Foreskin keratinocyte (primary cell): ENCODE measurements at places on chromosomes 13 and 19.

GRCh38 chr19:50162988-50163387 lies at the start of gene IZUMO2:
IZUMO2 (minus strand) TSS chr19:50163281; CDS start chr19:50163194, 87 bp downstream.
- no peak for DNase-seq

GRCh38 chr13:95327190-95327589 lies 25.9 kb upstream of the ABCC4 start:
- DNase-seq = no peak

DNA sequence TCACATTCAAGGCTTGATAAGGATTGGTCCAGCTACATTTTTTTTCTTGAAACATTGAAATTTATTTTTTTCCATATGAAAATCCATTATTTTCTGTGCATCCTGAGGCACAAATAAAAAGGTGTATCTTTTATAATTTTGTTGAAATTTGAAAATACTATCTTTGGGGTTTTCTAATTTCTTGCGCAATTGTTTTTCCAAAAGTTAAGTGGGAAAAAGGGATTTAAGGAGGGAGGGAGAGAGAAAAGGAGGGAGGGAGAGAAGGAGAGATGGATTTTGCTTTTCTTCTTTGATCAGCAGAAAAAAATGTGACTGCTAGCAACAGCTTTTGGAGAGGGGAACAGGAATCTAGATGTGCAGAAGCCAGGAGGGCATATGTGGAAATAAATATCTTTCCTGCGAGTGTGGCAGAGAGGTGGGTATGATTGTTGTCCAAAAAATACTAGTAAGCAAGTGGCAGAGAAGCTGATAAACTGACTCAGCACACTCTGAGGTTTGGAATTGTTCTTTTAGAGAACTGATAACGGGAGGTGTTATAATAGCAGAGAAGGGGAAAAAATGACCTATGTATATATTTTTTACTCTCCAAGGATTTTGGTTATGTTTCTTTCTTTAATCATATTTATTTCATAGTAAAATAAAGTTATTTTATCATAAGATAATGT lies 61.2 kb upstream of the EDNRB start:
- DNase-seq = no peak

GRCh38 chr13:77219401-77219800 lies 107.5 kb downstream of the MYCBP2 start:
- no peak for DNase-seq

- DNase-seq = no peak
Measured at GRCh38 chr19:46697204-46697960, 19.5 kb downstream of the PRKD2 start.

DNA sequence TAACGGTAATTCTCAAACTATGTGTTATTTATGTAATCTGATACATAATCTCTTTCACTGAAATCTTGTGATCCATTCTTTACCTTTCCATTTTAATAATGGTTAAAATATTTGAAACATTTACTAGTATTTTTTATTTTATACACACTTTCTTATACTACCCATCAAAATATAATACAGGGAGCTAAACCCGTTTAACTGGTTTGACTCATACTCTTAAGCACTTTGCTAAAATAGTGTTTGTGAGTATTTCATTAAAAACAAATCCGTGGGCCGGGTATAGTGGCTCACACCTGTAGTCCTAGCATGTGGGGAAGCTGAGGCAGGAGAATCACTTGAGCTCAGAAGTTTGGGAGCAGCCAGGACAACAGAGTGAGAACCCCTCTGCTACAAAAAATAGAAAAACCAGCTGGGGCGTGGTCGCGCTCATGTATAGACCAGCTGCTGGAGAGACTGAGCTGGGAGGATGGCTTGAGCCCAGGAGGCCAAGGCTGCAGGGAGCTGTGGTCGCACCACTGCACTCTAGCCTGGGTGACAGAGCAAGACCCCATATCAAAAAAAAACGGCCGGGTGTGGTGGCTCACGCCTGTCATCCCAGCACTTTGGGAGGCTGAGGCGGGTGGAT lies 43.8 kb upstream of the DCUN1D2 start:
- no peak for DNase-seq

DNA sequence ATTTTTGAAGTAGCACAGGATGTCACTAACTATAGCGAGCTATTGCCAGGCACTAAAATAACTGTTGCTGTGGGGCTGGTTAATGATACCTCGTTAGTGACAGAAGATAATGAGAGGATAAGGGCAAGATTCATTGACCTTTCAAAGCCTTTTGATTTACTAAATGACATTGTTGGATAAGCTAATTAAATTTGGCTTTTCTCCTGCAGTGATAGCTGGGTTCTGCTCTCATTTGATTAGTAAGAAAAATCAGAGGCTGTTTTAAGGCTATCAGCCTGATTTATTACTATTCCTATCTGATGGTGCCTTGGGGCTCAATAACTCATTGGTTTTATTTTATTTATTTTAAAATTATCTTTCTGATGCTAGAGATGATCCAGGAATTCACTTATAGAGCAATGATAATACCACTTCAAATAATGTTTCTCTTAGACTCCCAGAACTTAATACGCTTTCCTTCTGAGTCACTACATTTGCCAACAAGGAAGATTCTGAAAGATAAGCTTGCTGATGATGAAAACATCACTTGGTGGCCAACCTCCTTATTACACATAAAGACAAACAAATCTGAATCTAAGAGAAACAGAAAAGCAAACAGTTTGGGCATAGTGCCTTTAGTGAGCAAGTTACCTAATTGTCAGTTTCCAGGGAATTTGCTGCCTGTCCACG lies 501.3 kb upstream of the ARGLU1 start:
- no peak for DNase-seq

- peak; percentile 81 for DNase-seq
Measured at GRCh38 chr13:108220041-108220440, 1.8 kb downstream of the ABHD13 start.

GRCh38 chr19:49196527-49197240 lies 39.1 kb downstream of the TRPM4 start:
- DNase-seq = no peak

DNA sequence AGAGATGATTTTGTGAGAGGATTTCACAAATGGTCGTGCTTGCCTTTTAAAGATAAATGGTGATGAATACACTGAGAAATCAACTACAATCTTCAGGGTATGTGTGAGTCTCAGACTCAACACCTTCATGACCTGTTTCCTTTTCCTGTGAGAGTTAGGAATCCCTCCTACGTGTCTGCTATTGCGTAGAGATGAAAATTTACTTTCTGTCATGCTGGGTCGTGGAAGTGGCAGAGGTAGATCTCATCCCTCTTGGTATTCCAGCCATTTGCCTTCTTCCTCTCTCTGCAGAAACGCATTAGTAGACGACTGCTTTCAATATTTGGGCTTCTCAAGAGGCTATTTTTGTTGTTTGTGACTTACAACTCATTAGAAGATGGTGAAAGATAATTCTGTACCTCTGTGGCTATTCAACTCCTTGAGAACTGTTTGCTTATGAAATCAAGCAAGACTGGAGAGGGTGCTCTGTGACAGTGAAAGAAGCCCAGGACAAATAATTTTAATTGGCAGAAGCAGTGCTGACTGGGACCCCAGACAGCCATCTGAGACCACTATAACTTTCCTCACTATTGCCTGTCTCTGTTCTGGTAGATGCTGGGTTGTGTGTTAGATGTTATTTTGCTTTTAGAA lies 233.1 kb downstream of the LACC1 start:
- DNase-seq = no peak

GRCh38 chr13:24251525-24251924 lies 57.9 kb upstream of the C1QTNF9 start:
- no peak for DNase-seq

DNA sequence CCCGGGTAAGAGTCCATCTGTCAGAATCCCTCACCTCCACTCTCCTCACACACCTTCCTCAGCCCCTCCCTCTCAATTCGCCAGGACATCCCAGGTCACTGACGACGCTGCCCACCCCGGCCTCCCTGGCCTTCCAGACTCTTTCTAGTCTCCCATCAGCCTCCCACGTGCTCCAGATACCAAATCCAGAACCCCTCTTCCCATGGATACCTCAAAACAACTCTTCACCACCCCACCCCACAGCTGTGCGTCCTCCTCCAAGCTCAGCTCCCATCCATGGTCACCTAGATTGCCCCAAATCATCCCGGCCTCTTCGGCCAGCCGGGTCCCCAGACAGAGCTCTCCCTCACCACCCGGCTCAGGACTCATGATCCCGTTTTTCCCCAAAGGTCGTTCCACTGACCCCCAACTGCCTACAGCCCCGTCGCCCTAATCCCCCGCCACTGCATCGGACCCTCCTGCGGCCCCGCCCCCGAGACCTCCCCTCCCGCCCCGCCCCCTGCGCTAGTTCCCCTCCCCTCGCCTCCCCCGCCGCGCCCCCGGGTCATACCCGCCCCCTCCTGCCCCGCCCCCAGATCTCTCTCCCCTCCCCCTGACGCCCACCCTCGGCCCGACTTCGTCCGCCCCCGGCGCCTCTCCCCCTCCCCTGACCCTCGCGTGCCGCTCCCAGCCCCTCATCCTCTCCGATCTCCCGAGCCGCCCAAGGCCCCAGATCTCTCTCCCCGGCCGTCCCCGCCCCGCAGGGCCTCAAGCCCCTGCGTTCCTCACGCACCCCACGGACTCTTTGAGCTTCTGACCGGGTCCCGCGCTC lies 546 bp downstream of the UBXN6 start:
- DNase-seq = no peak

DNA sequence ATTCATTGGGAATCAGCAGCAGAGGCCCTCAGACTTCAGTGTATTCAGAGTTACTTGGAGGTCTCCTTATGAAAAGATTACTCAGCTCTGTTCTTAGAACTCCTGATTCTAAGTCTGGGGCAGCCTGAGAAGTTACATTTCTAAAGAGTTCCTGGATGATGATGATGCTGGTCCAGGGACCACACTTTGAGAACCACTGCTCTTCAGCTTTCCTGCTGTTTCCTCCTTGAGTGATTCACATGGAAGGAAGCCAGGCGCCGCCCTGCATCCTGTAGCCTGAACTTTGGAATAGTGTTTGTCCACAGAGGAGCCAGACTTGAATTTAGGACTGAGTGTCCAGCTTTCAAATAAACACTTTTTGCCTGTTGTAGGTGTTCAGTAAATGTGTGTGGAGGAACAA lies 2.9 kb downstream of the CEBPG start:
- no peak for DNase-seq

- DNase-seq = no peak
Measured at GRCh38 chr13:99374169-99374991, 67.2 kb upstream of the GPR183 start.

- no peak for DNase-seq
Measured at GRCh38 chr19:21498651-21499050, 6.8 kb upstream of the ZNF429 start.

GRCh38 chr13:48648446-48648845 lies 5.3 kb upstream of the CYSLTR2 start:
- no peak for DNase-seq

DNA sequence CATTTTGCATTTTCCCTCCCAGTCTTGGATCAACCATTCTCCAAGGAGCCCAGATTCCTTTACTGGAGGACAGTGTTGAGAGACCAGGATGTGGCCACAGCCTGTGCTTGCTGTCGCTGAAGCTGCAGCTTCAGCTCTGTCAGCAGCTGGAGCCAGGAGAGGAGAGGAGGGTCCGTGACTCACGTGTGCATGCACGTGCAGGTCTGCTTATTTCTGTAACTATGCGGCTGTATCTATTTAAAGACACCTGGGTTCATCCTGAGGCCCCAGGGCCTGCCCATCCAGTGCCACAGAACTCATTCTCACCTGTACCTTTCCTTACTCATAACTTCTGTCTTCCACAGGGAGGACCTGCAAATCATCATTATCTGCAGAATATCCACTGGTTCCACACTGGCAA lies 8.2 kb upstream of the LAMP1 start:
- peak; percentile 86 for DNase-seq

DNA sequence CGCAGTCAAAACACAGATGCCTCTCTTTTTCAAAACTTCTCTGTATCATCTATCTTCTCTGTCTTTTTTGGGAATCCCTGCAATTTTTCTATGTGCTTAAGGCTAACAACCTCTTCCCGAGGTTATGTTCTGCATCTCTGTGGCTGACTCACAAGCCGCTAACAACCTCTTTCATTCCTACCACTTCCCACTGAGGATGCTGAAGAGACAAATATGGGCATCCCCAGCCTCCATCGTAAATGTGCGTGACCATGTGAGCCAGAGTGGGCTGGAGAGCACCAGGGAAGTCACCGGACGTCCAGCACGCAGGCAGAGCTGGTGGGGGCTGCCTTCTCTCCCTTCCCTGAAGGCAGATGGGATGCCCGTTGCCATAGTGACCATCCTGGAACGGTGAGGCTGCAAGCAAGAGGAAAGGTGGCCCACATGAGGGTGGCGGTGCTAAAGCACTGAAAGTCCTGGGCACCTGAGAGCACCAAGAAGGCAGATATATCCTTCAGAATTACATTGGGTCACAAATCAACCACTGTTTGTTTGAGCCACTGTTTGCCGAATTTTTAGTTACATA lies 122.8 kb downstream of the SHISA2 start:
- DNase-seq = no peak

- no peak for DNase-seq
Measured at GRCh38 chr13:33860526-33860925, 42.6 kb downstream of the RFC3 start.

- DNase-seq = peak; percentile 93
Measured at GRCh38 chr19:46466536-46467196, 4.7 kb downstream of the PNMA8A start.

DNA sequence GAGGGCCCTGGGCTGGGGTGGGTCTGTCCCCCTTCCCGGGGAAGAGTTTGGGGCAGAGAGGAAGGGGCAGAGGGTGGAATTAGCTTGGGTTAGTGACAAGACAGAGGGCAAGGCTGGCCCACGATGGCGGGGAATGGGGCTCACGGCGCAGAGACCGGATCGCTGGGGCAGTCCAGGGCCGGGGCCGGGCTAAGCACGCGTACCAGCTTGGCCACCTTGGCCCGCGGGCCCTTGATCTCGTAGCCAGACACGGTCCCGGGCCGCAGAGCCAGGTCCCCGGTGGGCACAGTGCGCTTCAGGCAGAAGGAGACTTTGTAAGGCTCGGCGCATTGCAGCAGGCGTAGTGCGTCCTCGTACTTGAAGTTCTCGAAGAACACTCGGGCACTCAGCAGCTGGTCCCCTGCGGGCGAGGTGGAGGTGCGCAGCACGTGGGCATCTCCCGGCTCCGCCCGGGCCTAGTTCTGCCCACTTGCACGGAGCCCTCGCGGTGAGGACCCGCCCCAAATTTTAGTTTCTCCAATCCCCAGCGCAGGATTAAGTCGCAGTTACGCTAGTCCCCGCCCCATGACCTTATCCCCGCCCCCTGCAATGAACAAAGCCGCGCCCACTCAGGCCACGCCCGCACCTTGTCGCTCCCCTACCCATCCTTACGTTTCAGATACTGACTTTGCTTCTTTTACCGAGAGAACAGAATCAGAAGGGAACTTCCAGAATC lies 8.6 kb upstream of the HIPK4 start:
- peak; percentile 68 for DNase-seq

- DNase-seq = no peak
Measured at GRCh38 chr13:26855921-26856320, 95.3 kb upstream of the GPR12 start.

DNA sequence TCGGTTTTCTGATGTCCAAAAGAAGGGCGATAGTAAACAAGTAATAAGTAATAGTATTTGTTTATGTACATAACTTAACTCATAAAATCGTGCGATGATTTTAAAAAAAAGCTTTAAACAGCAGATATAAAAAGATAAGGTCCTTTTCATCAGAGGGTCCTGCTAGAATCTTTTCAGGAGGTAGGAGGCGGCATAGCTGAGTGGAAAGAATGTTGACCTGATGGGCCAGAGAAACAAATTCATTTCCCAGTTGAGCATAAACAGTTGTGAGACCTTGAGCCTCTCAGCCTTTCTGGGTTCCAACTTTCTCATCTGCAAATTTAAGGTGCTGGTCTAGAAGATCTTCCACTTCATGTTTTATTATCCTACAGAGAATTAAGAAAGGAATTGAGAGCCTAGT lies 173.5 kb downstream of the LACC1 start:
- no peak for DNase-seq

- no peak for DNase-seq
Measured at GRCh38 chr19:15680478-15681322, 7.8 kb downstream of the CYP4F12 start.
